ENCODE measurements at places on chromosomes 2 and 18. TPM values are rescaled to one million over a fixed set of nuclear protein-coding genes. Genes with fewer than 3 reads are reported as not detected.
A peak's percentile ranks its signal among the peaks of the same experiment; 100 is the strongest.

Gene VIL1
- total RNA-seq: 0.51 TPM

GRCh38 chr2:127609031-127609751 lies 36.8 kb upstream of the GPR17 start:
- no peaks in the 10 kb centered on the region for H3K36me3 ChIP-seq
- no peaks in the 10 kb centered on the region for H3K4me1 ChIP-seq
- DNase-seq: no peak

GRCh38 chr2:67548317-67549201 lies 151.4 kb downstream of the ETAA1 start:
- no peaks in the 10 kb centered on the region for H3K4me1 ChIP-seq
- H3K36me3 ChIP-seq: no peaks in the 10 kb centered on the region
- no peak overlapping the region for H3K27ac ChIP-seq
- DNase-seq: no peak

GRCh38 chr2:96970910-96971309 lies 15.5 kb downstream of the FAM178B start:
- H3K27me3 ChIP-seq: no peaks in the 10 kb centered on the region
- no peak overlapping the region for H3K27ac ChIP-seq
- H3K4me3 ChIP-seq: no peak overlapping the region

GRCh38 chr18:72063001-72063400 lies 481.1 kb downstream of the CBLN2 start:
- no peaks in the 10 kb centered on the region for H3K4me1 ChIP-seq
- H3K4me3 ChIP-seq: no peak overlapping the region
- DNase-seq: no peak
- no peaks in the 10 kb centered on the region for H3K36me3 ChIP-seq
- H3K27ac ChIP-seq: no peak overlapping the region
- no peaks in the 10 kb centered on the region for H3K27me3 ChIP-seq

- no peaks in the 10 kb centered on the region for H3K27me3 ChIP-seq
- H3K4me1 ChIP-seq: no peaks in the 10 kb centered on the region
- H3K36me3 ChIP-seq: no peaks in the 10 kb centered on the region
- H3K4me3 ChIP-seq: no peak overlapping the region
- H3K27ac ChIP-seq: no peak overlapping the region
- DNase-seq: no peak
Observed at GRCh38 chr2:33335516-33335915, 140.9 kb upstream of the RASGRP3 start.

Gene RUFY4
- 0.07 TPM for total RNA-seq

GRCh38 chr18:31269566-31269965 lies 48.4 kb upstream of the DSG1 start:
- H3K4me3 ChIP-seq: no peak overlapping the region
- no peaks in the 10 kb centered on the region for H3K36me3 ChIP-seq
- DNase-seq: no peak
- no peaks in the 10 kb centered on the region for H3K27me3 ChIP-seq
- H3K4me1 ChIP-seq: no peaks in the 10 kb centered on the region
- H3K27ac ChIP-seq: no peak overlapping the region

Gene WNT6
- 1.9 TPM for total RNA-seq

DNA sequence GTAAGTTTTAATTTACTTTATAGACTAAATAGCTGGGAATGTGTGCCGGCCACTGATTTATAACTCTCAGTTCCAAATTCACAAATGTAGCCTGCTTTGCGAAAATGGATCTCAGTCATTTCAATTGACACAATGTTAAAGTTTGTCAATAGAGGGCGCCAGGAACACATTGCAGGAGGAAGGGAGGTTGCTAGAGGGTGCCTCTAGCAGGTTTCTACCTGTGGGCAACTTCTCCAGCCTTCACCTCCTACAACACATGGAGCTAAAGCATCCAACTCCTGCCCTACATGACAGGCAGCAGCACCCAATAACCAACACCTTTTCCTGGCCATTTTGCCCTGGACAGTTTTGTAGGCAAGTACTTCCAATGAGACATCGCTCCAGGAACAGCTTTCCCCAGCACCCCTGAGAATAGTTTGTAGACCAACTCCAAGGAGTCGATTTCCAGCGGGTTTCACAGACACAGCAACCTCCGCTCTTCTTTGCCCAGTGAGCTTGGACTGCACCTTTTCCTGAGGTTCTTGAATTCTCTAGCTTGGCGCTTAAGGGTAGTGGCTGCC lies 784.8 kb upstream of the CDH2 start:
- H3K27me3 ChIP-seq: no peaks in the 10 kb centered on the region
- H3K36me3 ChIP-seq: no peaks in the 10 kb centered on the region
- no peak overlapping the region for H3K27ac ChIP-seq
- no peak overlapping the region for H3K4me3 ChIP-seq
- DNase-seq: no peak

DNA sequence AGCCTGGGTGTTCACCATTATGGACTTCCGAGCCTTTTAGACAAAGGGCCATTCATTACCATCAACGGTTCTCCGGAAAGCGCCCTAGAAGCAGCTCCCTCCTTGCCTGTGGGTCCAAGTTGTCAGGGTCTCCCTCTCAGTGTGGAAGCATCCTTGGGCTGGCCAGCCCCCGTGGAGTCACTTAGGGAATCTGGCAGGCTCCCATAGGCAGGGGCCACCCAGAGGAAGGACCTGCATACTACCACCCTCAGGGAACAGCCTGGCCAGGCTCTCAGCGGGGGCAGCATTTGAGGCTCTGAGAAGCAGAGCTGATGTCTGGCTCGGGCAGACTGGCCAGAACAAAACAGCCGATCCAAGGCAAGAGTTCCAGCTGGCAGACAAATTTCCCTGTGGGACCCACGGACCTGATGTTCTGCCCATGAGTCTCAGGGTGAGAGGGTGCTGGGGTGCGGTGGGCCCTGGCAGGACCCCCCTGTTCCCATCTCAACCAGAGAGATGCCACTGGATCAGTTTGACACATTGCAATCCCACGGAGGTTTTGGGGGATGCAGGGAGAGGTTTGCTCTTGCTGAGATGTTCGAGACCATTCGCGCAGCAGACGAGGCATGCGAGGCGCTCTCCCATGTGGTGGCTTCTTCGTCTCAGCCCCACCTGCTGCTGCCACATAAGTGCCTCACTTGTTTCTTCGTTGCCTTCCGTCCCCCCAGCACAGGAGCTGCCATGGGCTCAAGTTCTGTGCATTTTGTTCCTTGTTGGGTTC lies 56.9 kb downstream of the ACKR3 start:
- no peak for DNase-seq
- H3K36me3 ChIP-seq: no peaks in the 10 kb centered on the region
- peaks cover 5% of the 10 kb centered on the region for H3K4me1 ChIP-seq

- no peak overlapping the region for H3K4me3 ChIP-seq
- DNase-seq: no peak
- no peak overlapping the region for H3K27ac ChIP-seq
- no peaks in the 10 kb centered on the region for H3K4me1 ChIP-seq
- H3K36me3 ChIP-seq: no peaks in the 10 kb centered on the region
Observed at GRCh38 chr2:188580738-188581137, 289.1 kb downstream of the GULP1 start.

DNA sequence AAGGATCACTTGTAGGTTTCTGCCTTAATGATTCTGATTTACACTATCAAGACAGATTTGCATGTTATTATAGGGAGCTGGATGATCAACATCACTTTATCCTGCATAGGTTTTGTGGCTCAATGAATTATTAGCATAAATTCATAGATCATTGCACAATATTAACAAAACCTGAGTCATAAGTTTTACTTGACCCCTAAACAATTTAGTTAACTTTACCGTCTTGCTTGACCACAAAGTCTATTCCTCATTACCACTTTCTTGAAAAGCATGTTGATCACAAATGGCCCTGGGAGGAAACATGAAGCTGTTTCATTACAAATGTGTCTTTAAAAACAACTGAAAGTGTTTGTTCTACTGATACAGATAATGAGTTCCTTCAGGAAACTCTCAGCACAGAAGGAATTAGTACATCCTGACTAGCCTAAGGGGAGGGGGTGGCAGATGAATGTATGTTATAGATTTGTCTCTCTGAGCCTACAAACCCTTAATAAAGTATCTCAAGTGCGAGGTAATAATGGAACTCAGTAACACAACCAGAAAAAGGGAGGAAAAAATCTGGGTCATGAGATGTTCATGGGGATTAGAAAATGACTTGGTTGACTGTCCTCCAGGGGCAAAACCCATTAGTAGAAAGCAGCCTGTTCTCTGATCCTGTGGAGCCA lies 303.4 kb downstream of the PIK3C3 start:
- DNase-seq: no peak
- H3K4me3 ChIP-seq: no peak overlapping the region
- no peaks in the 10 kb centered on the region for H3K36me3 ChIP-seq
- H3K27me3 ChIP-seq: no peaks in the 10 kb centered on the region
- no peak overlapping the region for H3K27ac ChIP-seq

DNA sequence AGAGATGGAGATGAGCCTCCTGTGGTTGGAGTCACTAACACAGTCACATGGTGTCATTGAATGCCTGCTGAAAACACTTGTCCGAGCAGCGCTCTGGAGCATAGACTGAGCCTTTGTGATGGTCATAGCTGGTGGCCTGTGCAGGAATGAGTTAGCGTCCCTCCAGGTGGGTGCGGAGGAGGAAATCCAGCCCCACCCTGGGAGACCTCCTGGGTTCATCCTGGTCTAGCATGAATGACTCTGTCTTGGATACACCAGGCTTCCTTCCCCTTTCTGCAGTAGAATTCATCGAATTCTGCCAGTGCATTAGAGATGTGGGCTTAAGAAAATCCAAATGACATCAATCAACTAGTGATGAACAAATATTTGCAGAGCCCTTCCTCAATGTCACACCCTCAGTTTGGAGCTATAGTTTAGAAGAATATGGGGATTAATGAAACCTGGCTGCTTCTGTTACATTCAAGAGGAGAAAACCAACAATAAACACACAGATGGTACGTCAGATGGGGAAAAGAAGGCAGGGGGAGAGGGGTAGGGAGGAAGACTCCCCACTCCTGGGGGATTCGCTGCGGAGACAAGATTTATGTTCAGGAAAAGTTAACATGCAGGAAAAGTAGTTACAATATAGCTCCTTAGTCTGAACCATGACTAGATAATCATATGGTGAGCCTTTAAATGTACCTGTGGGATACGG lies 136.7 kb downstream of the DDX1 start:
- no peaks in the 10 kb centered on the region for H3K27me3 ChIP-seq
- no peak overlapping the region for H3K4me3 ChIP-seq
- H3K4me1 ChIP-seq: no peaks in the 10 kb centered on the region
- DNase-seq: no peak

Gene CRACDL
- total RNA-seq: 9.9 TPM

- H3K36me3 ChIP-seq: no peaks in the 10 kb centered on the region
- H3K4me3 ChIP-seq: no peak overlapping the region
- H3K27me3 ChIP-seq: no peaks in the 10 kb centered on the region
- H3K4me1 ChIP-seq: no peaks in the 10 kb centered on the region
Observed at GRCh38 chr2:71629771-71630453, 176.6 kb downstream of the DYSF start.

- no peak overlapping the region for H3K27ac ChIP-seq
- no peaks in the 10 kb centered on the region for H3K4me1 ChIP-seq
- no peak overlapping the region for H3K4me3 ChIP-seq
Observed at GRCh38 chr2:15554525-15555218, 6.5 kb downstream of the NBAS start.

DNA sequence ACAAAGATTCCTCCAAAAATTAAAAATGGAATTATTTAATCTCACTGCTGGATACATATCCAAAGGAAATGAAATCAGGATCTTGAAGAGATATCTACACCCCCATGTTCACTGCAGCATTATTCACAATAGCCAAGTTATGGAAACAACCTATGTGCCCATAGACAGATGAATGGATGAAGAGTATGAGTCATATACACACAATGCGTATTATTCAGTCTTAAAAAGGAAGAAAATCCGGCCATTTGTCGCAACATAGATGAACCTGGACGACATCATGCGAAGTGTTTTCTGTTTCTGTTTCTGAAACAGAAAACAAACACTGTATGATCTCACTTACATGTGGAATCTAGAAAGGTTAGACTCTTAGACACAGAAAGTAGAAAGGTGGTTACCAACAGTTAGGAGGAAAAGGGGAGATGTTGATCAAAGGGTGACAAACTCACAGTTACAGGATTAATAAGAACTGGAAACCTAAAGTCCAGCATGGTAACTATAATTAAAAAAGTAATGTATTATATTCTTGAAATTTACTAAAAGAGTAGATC lies 87.8 kb upstream of the ERBB4 start:
- no peaks in the 10 kb centered on the region for H3K27me3 ChIP-seq
- H3K4me3 ChIP-seq: no peak overlapping the region
- H3K36me3 ChIP-seq: no peaks in the 10 kb centered on the region
- DNase-seq: no peak

GRCh38 chr2:228839421-228839876 lies 431.6 kb downstream of the PID1 start:
- peak; percentile 32 for DNase-seq
- no peaks in the 10 kb centered on the region for H3K36me3 ChIP-seq
- H3K27ac ChIP-seq: no peak overlapping the region
- H3K4me3 ChIP-seq: no peak overlapping the region
- H3K27me3 ChIP-seq: no peaks in the 10 kb centered on the region

DNA sequence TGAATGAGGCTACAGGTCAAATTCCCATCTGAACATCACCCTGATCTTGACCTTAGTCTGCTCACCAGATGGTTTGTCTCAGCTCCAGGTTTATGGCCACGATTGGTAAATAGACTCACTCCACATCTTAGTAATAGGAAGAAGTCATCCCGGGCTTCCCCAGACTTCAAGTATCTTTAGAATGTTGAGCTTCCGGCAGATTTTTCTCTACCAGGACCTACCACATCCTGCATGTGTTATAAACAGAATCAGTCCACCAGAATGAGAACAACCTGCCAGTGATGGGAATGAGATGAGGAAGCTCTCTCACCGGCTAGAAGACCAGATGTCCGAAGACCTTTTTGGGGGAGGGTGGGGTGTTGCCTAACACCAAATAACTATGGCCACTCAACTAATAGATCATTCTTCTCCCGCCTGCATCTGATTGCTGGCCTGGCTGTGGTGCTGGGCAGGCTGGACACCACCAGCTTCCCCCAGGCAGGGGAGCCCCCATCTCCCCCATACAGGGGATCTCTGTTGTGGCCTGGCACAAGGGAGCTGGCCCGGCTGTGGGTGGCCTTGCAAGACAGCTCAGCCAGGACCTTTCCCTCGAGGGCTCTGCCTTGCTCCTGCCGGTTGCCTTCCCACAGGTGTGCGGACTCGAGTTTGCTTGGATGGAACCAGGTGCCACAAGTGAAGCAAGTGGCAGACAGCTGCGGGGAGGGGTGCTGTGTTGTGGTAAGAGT lies 88.5 kb downstream of the SH3RF3 start:
- peaks cover 7% of the 10 kb centered on the region for H3K4me1 ChIP-seq
- H3K27me3 ChIP-seq: no peaks in the 10 kb centered on the region
- H3K4me3 ChIP-seq: no peak overlapping the region
- no peaks in the 10 kb centered on the region for H3K36me3 ChIP-seq
- DNase-seq: peak; percentile 59
- H3K27ac ChIP-seq: peak overlapping the region; percentile 61

Gene ALPP
- not detected for total RNA-seq

GRCh38 chr18:57983472-57983871 lies 60.6 kb upstream of the NEDD4L start:
- DNase-seq: no peak
- H3K4me3 ChIP-seq: no peak overlapping the region
- H3K36me3 ChIP-seq: no peaks in the 10 kb centered on the region
- H3K27ac ChIP-seq: no peak overlapping the region
- no peaks in the 10 kb centered on the region for H3K4me1 ChIP-seq

- DNase-seq: no peak
- no peaks in the 10 kb centered on the region for H3K4me1 ChIP-seq
- H3K27ac ChIP-seq: no peak overlapping the region
- no peaks in the 10 kb centered on the region for H3K27me3 ChIP-seq
- no peak overlapping the region for H3K4me3 ChIP-seq
Observed at GRCh38 chr18:8348051-8348720, 261.1 kb upstream of the RAB12 start.

GRCh38 chr18:892316-892715 lies 12.4 kb upstream of the ADCYAP1 start:
- no peak overlapping the region for H3K4me3 ChIP-seq
- no peaks in the 10 kb centered on the region for H3K36me3 ChIP-seq
- DNase-seq: no peak
- no peaks in the 10 kb centered on the region for H3K4me1 ChIP-seq
- no peak overlapping the region for H3K27ac ChIP-seq

Gene FKBP1B
- 6.5 TPM for total RNA-seq
